Activated CD8-positive, alpha-beta memory T cell treated with anti-CD3 and anti-CD28 coated beads for 1 hour (primary cell): ENCODE measurements at places on chromosomes 1 and 21.

GRCh38 chr1:22105611-22106207 is 37.2 kb downstream of the WNT4 start:
- DNase-seq, result no peak

DNA sequence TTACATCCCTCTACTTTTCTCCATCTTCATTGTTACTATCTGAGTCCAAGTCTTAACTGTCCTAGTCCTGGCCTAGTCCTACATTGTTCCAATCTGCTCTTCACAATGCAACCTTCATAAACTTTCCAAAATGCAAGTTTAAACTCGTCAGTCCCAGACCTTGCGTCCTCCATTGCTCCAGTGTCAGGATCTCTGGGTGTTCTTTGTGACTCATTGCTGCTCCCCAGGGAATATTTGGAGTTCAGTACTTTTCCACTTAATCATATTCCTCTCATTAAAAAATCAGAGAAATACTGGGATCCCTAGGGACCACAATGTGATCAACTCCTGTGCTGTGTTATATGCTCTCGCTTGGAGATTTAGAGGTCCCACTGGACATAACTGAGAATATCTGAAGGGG is 18.0 kb upstream of the KPRP start:
- DNase-seq, result no peak

- no peak for DNase-seq
Measured at GRCh38 chr1:174990382-174990999, 9.3 kb upstream of the CACYBP start.

- no peak for DNase-seq
Measured at GRCh38 chr1:208917281-208917680, 666.2 kb upstream of the CAMK1G start.

GRCh38 chr21:43902441-43902840 is 37.4 kb downstream of the AGPAT3 start:
- no peak for DNase-seq

GRCh38 chr1:3166206-3166918 is 97.4 kb downstream of the PRDM16 start:
- DNase-seq, result no peak

- no peak for DNase-seq
Measured at GRCh38 chr1:55129194-55129728, 85.9 kb downstream of the USP24 start.

DNA sequence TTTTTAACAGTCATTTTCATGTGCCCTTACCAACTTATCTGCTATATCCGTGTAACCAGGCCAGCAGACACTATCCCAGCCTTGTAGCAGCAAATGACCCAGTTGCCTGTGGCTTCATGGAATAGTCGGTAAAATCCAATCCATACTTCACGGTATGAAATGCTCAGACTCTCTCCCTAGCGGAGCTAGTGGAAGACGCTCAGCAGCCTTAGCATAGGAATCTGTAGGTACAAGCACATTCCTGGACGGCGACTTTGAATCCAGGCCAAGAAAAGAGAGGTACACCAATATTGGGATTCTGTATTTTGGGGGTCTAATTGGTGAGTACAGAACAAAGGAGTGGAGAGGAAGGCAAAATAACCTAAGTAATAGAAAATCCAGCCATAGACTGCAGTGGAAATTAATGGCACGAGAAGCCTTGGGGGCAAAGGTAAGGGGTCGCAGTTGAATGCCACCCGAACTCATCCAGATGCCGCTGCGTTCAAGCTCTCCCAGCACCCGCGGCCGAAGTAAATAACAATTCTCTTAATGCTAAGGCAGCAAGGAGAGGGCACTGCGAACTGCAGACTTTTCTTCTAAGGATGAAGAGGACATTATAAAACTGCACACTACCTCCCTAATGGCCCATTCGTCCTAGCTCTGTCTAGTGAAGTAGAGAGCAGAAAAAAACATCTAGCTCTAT is 17.7 kb upstream of the TBX15 start:
- no peak for DNase-seq

DNA sequence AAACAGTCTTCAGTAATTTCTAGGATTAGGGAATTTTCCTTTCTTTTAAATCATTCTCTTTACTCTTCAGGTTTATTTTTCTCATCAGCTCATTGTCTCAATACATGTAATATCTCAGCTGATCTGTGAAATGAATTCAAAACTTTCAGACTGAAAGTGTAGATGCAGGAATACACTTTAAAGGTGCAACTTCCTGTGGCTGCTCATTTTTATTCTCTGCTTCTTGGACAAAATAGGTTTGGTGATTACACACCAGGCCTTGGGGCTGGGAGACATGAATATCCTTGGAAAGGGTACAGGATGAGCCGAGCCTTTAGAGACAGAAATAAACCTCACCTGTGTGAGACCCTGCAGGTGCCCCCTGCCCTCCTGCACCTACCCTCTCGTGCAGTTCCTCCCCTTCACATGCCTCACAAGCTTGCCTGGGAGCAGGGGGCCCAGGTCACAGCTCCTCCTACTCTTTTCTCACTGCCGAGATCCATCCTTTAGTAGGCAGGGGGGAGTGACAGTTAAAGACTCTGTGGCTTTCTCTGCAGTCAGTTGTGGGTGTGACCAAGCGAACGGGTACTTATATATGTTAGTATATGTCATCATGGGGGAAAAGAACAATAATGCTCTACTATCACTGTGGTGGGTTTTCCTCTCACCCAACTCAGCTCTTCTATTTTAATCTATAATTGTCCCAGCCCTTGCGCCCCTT is 23.6 kb downstream of the XCL2 start:
- DNase-seq, result no peak
